ENCODE measurements at places on chromosomes 2 and 18.
A peak's percentile ranks its signal among the peaks of the same experiment; 100 is the strongest.

- no peak for DNase-seq
Observed at GRCh38 chr2:58794103-58794502, 553.0 kb upstream of the FANCL start.

GRCh38 chr18:9642799-9643462, 28.6 kb upstream of the PPP4R1 start:
- peak; percentile 40 for DNase-seq

DNA sequence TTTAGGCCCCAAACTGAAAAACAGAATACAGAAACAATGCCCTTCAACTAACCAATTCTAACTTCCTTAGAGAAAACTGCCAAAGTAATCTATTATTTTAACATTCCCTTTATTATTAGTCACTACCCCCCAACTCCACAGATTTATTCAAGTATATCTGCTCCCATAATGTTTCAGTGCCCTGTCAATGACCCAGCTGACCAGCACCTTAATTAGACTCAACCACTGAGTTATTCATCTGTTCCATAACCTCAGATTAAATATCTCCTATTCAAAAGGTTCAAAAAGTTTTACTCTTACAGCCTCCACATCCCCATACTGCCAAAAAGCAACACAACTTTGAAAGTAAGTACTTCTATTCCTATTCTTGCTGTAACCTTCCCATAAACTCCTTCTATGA, 202.4 kb downstream of the EXOC6B start:
- DNase-seq: no peak

GRCh38 chr2:99256677-99257076, 1.2 kb upstream of the LYG2 start:
- DNase-seq: no peak

DNA sequence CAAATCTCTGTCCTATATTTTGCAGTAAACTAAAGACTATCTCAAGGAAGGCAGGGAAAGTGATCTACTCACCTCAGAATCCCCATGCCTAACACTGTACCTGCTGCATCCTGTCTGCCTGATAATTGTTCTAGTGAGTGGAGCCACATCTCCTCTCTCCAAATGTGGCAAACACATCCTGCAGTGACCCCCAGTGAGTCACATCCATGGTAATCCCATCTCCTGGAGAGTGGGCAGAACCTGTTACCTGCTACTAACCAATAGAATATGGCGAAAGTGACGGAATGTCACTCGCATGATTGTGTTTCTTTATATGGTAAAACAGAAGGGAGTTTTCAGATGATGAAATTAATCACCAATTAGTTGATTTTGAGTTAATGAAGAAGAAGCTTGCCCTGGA, 353.8 kb upstream of the DLGAP1 start:
- DNase-seq: no peak

DNA sequence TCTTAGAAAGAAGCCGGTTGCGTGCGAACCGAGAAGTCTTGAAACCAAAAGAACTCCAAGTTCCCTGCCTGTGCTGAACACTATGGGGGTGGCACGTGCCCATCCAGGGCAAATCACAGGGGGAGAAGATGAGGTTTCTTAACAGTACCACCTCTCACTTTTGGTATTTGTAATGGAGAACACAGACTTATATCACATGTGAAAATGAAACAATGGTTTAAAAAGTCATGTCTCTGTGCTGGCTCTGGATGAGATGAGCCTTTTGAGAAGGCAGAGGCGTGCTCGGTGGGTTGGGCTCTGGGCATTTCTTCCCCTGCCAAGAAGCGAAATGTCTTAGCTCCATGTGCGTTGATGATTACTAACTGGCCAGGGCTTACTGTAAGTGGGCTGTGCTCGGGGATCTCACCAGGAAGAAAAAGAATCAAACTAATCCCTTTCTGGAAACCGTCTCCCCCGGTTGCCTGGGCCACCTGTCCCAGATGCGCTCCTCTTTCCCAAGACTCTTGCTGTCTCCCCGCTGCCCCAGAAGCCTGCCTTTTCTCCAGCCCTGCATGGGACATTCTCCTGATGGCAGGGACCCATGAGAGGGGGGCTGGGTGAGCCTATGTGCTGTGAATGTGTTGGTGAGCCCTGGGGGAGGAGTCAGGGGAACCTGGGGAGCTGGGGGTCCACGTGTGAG, 252.9 kb downstream of the PRKCE start:
- no peak for DNase-seq
